ENCODE measurements at places on chromosomes 7 and 10. TPM values are rescaled to one million over a fixed set of nuclear protein-coding genes. Genes with fewer than 3 reads are reported as not detected.
A peak's percentile ranks its signal among the peaks of the same experiment; 100 is the strongest.

- no peak for DNase-seq
- peaks cover 16% of the 10 kb centered on the region for H3K4me1 ChIP-seq
- no peak overlapping the region for H3K27ac ChIP-seq
- H3K36me3 ChIP-seq = no peaks in the 10 kb centered on the region
- H3K27me3 ChIP-seq = no peaks in the 10 kb centered on the region
Observed at GRCh38 chr7:128044064-128044463, 12.8 kb upstream of the LRRC4 start.

DNA sequence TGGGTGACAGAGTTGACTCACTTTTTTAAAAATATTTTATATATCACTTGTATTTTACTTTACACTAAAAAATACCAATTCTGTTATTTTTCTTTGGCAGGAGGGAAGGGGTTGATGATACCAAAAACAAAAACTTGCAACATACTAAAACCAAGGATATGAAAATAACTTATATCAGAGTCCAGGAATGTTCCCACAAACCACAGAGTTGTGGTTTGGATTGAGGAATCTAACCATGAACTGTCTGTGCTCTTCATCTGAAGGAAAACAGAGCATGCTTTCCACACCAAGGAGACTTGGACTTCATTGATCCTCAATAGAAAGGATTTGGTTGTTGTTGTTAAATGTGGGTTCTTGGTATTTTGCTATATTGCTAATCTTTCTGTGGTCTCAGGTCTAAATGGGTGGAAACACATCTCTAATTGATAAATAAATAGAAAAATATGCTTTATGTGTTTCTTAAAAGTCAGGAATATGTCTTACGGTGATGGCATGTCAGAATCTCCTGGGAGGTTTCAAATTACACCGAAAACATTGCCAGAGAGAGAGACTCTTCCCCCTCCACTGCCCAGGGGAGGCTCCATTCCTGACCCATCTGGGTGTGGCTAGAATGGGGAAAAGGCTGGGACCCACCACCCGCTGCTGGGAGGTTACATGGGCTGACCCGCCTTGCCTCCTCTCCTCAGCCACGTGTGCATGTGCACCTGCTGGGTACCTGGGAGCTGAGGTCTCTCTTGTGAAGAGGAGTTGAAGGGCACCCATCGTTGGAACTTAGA lies 46.9 kb upstream of the STK17A start:
- no peak overlapping the region for H3K27ac ChIP-seq
- H3K36me3 ChIP-seq = no peaks in the 10 kb centered on the region
- DNase-seq = no peak

Gene RPP30
- total RNA-seq = 137 TPM

DNA sequence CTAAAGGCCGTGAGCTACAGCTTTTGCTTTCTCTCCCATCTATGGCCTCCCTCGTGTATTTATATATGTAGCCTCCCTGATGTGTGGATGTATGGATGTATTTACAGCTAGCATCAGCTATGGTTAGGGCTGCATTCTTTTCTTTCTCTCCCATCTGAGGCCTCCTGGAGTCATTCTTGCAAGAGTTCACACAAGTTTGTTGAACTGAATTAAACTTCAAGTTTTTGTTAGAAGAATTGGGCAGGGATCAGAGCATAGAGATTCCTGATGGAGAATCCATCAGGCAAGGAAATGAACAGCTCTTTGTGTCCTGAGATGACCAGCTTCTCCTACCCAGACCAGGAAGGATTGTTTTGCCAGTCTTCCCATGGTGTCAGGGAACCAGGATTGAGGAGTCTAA lies 60.3 kb downstream of the AHCYL2 start:
- H3K4me1 ChIP-seq = no peaks in the 10 kb centered on the region
- no peak overlapping the region for H3K4me3 ChIP-seq
- DNase-seq = no peak
- H3K27me3 ChIP-seq = no peaks in the 10 kb centered on the region
- no peak overlapping the region for H3K27ac ChIP-seq

Gene ELOVL3
- total RNA-seq = 0.24 TPM

Gene GPC2
- 14.2 TPM for total RNA-seq

Gene SPDYE9
- total RNA-seq = not detected

DNA sequence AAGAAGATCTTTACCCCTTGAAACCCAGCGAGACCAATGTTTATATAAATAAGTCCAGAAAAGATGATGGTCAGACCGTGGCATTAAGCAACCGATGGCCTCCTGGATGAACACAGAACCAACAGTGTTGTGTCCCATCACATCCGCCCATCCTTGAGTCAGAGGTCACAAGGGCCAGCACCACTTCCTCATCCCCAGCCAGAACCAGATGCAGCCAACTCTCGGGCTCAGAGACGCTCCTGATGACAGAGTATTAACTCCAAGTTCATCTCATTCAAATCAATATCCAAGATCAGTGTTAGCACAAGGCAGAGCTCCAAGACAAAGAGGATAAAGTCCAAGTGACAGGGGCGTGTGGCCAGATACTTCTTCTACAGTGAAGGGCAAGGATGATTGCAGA lies 63.5 kb downstream of the FAM53B start:
- H3K4me1 ChIP-seq = peaks cover 67% of the 10 kb centered on the region
- H3K36me3 ChIP-seq = peaks cover 26% of the 10 kb centered on the region
- no peak overlapping the region for H3K27ac ChIP-seq
- H3K4me3 ChIP-seq = no peak overlapping the region

GRCh38 chr10:78338717-78339116 lies 305.1 kb downstream of the RPS24 start:
- peaks cover 7% of the 10 kb centered on the region for H3K27me3 ChIP-seq
- H3K4me1 ChIP-seq = no peaks in the 10 kb centered on the region
- H3K36me3 ChIP-seq = no peaks in the 10 kb centered on the region
- no peak for DNase-seq
- H3K4me3 ChIP-seq = no peak overlapping the region

- H3K36me3 ChIP-seq = peaks cover 4% of the 10 kb centered on the region
- H3K27ac ChIP-seq = no peak overlapping the region
- H3K4me3 ChIP-seq = no peak overlapping the region
- DNase-seq = no peak
- H3K4me1 ChIP-seq = peaks cover 5% of the 10 kb centered on the region
Observed at GRCh38 chr7:38518541-38518940, 112.6 kb downstream of the AMPH start.

Gene SLC13A4
- total RNA-seq = not detected

Gene FAM241B
- 11.8 TPM for total RNA-seq

DNA sequence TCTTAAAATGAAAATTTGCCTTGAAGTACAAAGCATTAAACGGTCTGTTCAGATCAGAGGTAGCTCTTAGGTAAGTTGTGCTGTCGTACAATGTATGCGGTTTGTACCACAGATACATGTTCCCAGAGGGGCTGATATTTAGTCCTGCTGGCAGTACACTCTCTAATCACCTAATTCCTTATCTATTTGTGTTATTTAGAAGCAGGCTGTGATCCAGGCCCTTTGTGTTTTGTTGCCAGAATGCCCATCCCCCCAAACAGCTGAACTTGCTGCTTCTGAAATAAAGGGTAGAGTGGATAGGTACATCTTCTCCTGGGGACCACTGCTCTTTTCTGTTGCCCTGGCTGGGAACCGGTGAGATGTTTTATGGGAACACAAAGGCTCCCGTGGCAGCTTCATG lies 84.5 kb downstream of the SND1 start:
- H3K4me3 ChIP-seq = no peak overlapping the region

DNA sequence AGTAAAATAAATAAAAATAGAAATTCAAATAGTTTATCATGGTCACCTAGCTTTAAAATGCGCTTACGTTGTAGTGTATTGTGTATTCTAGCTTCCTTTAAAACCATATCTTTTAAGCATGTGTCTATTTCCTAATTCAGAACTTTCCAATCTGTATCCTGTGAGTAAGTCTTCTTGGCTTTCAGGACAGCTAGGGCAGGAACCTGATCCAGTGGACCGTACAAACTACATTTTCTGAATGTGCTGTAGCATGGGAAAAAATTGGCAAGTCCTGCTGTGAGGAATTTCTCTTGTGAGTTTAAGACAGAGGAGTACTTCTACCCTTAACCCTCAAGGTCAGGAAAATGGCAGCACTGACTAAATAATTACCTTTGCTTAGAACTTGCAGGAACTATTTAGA lies 12.1 kb downstream of the OPN1SW start:
- DNase-seq = no peak
- no peaks in the 10 kb centered on the region for H3K27me3 ChIP-seq
- no peaks in the 10 kb centered on the region for H3K4me1 ChIP-seq
- peaks cover 5% of the 10 kb centered on the region for H3K36me3 ChIP-seq

DNA sequence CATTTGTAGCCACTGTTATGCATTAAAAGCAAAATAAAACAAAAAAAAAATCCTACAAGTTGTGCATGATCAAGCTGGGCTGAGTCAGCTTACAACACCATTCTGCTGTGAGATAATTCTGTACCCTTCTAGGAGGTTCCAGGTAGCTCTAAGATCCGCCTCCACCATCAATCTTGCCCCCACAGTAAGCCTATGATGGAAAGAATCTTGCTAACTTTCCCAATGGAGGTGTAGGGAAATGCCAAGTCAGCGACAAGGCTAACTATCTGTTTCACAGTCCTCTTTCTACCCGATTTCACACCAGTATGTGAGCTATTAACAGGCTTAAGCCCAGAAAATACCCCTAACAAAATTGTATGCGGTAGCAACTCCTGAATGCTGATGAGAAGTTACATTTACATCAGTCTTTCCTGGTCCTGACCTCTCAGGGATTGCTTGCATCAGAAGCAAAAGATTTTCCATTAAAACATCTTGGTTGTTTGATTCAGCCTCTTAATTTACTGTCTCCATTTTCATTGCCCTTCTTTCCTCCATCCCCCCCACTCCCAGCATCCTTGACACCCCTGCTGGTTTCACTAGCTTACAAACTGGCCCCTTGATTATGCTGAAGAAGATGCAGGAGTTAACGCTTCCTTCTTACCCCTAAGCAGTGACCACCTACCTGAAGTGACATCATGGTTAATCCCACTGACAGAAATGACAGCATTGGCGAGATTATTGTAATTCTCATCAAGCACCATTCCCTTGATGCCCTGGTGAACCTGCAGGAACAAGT lies 27.8 kb downstream of the CPN1 start:
- H3K27me3 ChIP-seq = peaks cover 21% of the 10 kb centered on the region
- H3K27ac ChIP-seq = no peak overlapping the region
- no peaks in the 10 kb centered on the region for H3K36me3 ChIP-seq
- DNase-seq = no peak
- no peak overlapping the region for H3K4me3 ChIP-seq

DNA sequence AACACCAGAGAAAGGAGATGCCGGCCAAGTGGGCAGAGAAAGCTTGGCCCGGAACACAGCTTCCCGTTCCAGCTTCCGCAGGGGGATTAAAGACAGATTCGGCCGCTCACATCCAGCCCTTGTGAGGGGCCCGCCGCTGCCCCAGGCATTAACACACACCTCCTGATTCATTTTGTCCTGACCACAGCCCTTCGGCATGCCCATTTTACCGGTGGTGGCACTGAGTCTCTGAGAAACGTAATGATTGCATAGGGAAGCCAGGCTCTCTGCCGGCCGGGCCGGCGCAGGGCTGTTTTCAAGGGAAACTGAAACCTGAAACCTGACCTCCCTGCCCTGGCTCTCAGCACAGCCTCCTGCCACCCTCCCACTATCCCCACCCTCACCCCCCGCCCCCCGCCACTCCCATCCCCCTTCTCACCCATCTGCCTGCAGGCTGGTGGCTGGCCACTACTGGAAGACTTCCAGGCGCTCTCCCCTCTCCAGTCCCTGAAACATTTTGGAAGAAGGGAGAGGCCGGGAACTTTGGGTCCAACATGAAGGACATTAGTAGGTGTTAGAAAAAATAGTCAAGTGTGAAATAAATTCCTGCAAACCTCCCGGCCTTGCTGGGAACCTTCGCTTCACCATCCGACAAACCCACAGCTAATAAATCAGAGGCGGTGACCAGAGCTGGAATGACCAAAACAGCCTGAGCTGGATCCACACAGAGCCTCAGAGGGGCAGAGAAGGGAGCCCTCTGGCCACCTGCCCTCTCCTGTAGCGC lies 83.5 kb upstream of the CUX1 start:
- H3K4me3 ChIP-seq = no peak overlapping the region
- DNase-seq = no peak
- H3K4me1 ChIP-seq = no peaks in the 10 kb centered on the region
- H3K36me3 ChIP-seq = no peaks in the 10 kb centered on the region

- H3K4me3 ChIP-seq = no peak overlapping the region
- DNase-seq = no peak
- H3K27ac ChIP-seq = no peak overlapping the region
Observed at GRCh38 chr7:139654276-139655181, 123.3 kb downstream of the HIPK2 start.

GRCh38 chr7:36955456-36956129 lies 231.3 kb upstream of the AOAH start:
- no peak overlapping the region for H3K27ac ChIP-seq
- no peak for DNase-seq
- H3K36me3 ChIP-seq = peaks cover 17% of the 10 kb centered on the region
- no peak overlapping the region for H3K4me3 ChIP-seq
- H3K4me1 ChIP-seq = no peaks in the 10 kb centered on the region

DNA sequence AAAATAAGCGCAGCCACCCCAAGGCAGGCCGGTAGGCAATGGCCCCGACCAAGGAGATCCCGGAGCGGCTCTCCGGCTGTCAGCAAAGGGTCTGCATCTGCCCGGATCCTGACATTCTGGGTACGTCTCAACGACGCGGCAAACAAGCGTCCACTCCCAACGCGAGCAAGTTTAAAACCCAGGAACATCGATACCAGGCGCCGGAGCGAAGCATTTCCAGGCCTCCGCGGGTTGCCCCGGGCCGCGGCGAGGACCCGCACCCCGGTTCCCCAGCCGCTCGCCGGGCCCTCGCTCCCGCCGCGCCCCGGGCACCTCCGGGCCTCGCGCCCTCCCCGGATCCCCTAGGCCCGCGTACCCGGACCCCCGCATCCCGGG lies 453 bp downstream of the URGCP start:
- peak overlapping the region; percentile 97 for H3K27ac ChIP-seq
- peaks cover 31% of the 10 kb centered on the region for H3K4me1 ChIP-seq
- H3K4me3 ChIP-seq = peak overlapping the region; percentile 96
- peak; percentile 20 for DNase-seq
- no peaks in the 10 kb centered on the region for H3K27me3 ChIP-seq
- H3K36me3 ChIP-seq = peaks cover 1% of the 10 kb centered on the region

DNA sequence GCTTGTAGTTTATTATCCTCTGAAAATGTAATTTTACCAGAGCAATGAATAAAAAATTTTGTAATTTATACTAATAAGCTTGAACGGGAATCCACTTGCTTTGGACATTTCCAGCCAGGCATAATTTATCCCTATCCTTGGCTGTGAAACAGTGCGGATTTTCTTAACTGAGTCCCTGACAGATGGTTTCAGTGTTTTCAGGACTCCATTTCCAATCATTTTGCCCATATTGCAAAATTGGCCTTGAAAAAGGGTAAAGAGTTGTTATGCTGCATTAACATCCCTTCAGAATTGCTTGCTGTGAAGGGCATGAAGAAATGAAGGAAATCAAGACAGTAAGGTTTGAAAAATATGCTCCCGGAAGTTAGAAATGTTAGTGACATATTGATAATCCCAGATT lies 57.7 kb downstream of the NXPH1 start:
- no peak for DNase-seq
- no peaks in the 10 kb centered on the region for H3K36me3 ChIP-seq
- no peak overlapping the region for H3K4me3 ChIP-seq
- H3K27ac ChIP-seq = no peak overlapping the region
- no peaks in the 10 kb centered on the region for H3K27me3 ChIP-seq

GRCh38 chr7:24576171-24577025 lies 3.1 kb downstream of the PALS2 start:
- DNase-seq = no peak
- peaks cover 67% of the 10 kb centered on the region for H3K4me1 ChIP-seq
- H3K27ac ChIP-seq = peak overlapping the region; percentile 69
- no peak overlapping the region for H3K4me3 ChIP-seq

Gene CRTAC1
- total RNA-seq = not detected

- no peak overlapping the region for H3K4me3 ChIP-seq
- DNase-seq = no peak
- H3K27me3 ChIP-seq = no peaks in the 10 kb centered on the region
Observed at GRCh38 chr10:109988212-109988596, 19.6 kb upstream of the ADD3 start.

All from activated T-cell treated with anti-CD3 and anti-CD28 coated beads, Interleukin-2, amount 50 U/mL, for 72 hours (primary cell).